Activated naive CD4-positive, alpha-beta T cell treated with anti-CD3 and anti-CD28 coated beads for 36 hours (primary cell): ENCODE measurements at places on chromosomes 5 and 9. TPM values are rescaled to one million over a fixed set of nuclear protein-coding genes. Genes with fewer than 3 reads are reported as not detected.

DNA sequence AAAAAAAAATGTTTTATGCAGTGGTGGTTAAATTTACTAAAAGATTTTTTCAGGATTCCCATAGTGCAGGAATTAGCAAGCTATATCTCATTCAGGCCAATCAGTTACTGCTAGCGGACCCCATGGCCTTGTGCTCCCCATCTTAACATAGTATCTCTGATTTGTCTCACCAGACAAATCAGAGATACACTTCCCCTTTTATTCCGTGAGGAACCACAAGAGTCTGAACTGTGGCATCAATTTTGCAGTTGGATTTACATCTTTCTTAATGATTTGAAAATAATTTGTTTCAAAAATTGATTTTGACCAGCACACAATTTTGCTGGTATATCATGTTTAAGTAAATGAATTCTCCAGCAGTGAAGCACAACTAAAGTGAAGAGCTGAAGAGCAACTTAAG lies 17.9 kb downstream of the ITGA1 start:
- no peak for DNase-seq

GRCh38 chr5:9987101-9987500 lies 262.6 kb downstream of the ATPSCKMT start:
- no peak for DNase-seq

DNA sequence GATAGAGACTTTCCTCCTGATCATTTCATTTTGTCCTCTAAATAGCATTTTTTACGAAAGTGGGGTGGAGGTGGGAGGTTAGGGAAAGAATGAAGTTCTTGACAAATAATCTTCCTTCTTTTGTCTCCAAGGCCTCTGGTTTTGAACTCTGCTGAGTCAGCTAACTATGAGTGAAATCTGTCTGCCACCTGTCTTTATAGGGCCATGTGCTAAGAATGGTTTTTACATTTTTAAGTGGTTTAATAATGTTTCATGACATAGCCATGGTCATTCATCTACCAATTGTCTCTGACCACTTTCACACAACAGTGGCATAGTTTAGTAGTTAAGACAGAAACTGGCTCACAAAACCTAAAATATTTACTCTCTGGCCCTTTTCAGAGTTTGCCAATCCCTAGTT lies 7.6 kb downstream of the MAN2A1 start:
- DNase-seq = no peak

DNA sequence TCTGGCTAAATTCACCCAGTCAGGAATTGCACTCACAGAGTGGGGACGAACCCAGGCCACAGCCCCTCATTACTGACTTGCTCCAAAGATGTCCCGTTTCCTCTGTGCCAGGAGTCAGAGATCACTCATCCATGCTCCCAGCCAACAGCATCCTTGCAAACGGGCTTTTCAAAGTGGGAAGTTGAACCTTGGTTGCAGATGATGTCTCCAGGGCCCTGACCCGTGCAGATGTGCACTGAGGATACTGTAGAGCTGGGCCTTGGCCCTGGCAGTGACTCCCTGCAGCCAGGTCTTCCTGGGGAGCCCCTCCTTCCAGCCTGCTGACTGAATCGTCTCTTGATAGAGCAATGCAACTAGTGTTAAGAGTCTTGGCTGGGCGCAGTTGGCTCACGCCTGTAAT lies 22.3 kb downstream of the TCF7 start:
- peak; percentile 20 for DNase-seq

- DNase-seq = no peak
Measured at GRCh38 chr5:31847354-31847753, 208.4 kb downstream of the PDZD2 start.

DNA sequence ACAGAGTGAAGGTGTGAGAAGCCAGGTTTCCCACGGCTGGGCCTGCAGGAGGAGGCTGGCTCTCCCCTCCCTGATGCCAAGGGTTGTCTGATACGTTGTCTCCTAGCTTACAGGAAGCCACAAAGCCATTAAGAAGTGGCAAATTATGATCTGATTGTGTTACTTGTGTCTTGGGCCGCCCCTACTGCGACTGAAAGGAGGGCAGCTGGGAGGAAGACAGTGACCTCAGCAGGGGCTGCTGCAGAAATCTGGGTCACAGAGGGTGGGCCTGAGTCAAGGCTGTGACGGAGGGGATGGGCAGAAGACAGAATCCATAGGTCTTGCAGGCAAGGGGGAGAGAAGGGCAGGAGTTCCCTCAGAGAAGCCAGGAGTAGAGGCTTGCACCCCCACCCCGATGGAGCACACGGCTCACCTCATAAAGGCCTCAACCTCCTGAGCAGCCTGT lies 145.0 kb downstream of the FSTL4 start:
- peak; percentile 13 for DNase-seq

GRCh38 chr5:90909101-90909503 lies 350.5 kb downstream of the ADGRV1 start:
- DNase-seq = no peak

DNA sequence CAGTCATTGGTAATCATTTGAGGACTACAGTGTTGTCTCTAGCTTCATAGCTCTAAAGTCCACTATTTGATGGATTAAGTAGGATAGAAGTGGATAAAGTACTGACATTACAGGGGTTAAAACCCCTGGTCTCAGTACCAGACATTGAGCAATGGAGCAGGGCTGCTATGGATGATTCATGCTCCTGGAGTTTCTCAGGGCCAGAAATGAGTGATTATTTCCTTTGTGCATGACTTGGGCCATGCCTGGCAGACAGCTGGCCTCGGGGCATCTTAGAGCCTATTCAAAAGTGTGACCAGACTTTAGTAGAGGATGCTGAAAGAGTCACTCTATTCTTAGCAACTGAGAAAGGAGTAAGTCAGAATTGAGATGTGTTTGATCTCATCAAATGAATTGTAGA lies 350.7 kb upstream of the TLE4 start:
- DNase-seq = no peak

DNA sequence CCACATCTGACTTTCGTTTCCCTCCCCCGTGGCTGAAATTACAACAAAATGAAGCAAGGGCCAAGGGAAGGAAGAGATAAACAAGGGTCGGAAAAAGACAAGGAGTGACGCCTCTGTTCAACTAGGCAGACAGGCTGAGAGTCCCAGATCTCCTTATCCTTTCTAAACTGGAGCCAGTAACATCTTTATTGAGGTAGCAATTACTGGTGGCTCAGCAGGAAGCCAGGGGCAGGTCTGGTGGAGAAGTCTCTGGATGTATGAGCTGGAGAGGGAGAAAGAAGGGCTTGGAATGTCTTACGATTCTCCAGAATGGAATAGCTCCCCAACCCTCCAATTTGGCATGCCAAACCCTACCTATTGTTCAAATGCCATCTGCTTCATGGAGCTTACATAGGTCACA lies 190.8 kb upstream of the BRINP1 start:
- no peak for DNase-seq

DNA sequence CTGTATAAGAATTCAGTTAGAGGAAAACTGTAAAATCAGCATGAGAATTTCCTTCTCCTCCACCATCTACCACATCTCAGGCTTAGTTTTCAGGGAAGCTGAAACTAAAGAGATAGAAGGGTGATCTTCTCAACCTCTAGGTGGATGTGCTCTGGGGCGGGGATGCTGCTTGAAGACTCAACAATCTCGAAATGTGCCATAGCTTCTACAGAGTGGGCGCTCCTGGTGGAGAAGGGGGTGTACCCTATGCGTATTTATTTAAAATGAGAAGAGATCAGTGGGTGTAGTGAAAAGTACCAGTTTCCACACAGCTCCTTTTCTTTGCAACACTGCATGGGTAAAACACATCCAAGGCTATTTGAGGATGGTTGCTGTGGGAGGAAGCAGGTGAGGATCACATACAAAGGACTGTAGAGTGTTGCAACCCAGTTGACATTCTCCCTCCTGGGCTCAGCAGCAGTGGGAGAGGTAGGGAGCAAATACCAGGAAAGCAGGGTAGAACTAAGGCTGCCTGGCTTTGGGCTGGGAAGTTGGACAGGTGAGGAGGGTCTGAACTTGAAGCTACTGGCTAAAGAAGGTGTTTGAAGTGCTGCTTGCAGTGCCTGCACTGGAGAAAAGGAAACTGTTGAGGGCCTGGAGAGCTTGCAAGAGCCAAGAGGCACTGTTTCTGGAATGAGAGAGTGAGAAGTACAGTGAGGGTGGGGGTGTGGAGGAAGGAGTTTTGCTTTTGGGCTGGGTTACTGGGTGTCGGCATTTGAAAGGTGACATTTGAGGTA lies 73.1 kb downstream of the MAST4 start:
- DNase-seq = no peak

- no peak for DNase-seq
Measured at GRCh38 chr5:34699155-34700077, 43.3 kb downstream of the RAI14 start.

- DNase-seq = no peak
Measured at GRCh38 chr5:72508241-72509170, 1.3 kb upstream of the ZNF366 start.

DNA sequence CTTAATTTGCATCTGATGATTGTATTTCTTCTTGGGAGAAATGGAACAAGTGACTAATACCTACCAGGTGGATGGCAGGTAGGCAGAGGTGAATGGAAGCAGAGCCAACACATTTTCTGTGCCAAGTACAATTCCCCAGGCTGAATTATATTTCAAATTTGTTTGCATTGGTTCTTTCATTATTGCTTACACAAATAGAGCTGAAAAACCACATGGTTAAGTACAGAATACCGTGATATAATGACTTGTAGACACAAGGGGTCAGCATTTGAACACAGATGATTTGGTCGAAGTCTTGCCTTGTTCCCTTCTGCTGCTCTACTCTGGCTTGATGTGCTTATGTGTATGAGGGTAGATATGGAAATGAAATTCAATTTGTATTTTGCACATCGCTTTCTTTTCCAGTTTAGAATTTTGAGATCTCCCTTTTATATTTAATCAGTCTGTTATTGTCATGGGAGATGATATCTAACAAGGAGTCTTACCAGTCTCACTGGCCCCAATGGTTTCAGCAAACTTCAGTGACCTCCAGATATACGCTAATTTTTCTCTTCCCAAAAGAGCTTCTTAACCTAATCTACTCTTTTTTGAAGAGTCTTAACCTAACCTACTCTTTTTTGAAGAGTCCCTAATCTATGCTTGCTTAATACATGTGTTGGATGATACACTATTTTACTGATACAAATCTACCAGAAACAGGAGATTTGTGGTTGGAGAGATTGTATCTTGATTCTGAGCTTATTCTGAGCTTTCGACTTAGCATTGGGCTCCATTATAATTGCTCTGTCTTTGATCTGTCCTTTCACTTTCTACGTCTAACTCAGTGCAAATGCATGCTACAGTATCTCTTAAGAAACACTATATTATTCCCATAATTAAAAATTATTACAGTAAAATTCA lies 88.1 kb downstream of the PCSK1 start:
- peak; percentile 27 for DNase-seq

GRCh38 chr9:18921366-18922075 lies 111.5 kb downstream of the SAXO1 start:
- no peak for DNase-seq

GRCh38 chr5:9479990-9480389 lies 65.9 kb downstream of the SEMA5A start:
- no peak for DNase-seq

DNA sequence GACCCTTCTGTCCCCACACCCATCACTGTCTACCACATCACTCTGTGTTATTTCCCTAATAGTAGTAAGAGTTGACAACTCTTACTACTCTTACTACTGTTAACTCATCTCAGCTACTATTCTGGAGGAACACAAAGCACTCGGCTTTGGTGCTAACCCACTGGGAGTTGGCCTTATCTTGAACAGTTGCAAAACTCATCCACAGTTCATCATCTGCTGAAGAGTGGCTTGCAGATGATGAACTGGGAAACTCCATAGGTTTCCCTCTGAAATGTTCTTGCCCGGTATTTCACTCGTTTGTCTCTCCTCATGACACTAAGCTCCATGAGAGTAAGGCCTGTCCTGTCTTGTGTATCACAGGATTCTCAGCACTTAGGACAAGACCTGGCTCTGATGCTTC lies 221.4 kb downstream of the NR3C1 start:
- no peak for DNase-seq

- DNase-seq = no peak
Measured at GRCh38 chr9:14031060-14031414, 282.9 kb downstream of the NFIB start.

DNA sequence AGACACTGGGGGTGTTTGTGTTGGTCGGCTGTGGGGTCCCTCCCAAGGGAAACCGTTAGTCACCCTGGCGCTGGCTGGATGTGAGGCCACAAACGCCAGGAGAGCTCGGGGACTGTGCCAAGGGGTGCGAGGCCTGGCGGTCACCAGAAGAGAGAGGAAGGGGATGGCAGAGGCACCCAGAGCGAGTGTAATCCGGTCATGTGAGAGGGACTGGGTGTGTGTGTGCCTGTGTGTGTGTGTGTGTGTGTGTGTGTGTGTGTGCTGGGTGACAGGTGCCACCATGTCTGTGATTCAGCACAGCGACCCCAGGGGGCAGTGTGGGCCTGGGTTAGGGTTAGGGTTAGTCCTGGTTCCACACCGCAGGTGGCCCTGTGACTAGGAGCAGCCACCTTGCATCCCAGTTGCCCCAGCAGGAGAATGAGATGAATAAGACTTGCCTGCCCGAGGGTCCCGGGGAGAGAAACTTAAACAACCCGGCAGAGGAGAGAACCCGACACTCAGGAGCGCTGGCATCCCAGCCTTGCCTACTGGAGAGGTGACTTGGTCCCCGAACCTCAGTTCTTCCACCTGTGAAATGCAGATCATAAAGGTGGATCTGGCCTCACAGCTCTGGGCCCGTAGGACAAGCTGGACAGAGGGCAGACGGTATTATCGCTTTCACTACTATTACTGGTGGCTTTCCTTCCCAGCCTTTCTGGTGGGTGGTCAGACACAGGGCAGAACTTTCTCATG lies 1.4 kb upstream of the ADAMTSL2 start:
- DNase-seq = peak; percentile 89

EFNA5 gene
- not detected for total RNA-seq

IL13 gene
- total RNA-seq = 0.49 TPM

CAMLG gene
- total RNA-seq = 36.9 TPM

FCN1 gene
- total RNA-seq = not detected

RAB3C gene
- not detected for total RNA-seq

BAAT gene
- not detected for total RNA-seq

HCN1 gene
- total RNA-seq = not detected

PCA3 gene
- not detected for total RNA-seq

SPATA31E1 gene
- not detected for total RNA-seq

SLC25A2 gene
- total RNA-seq = not detected

GPR150 gene
- 0.64 TPM for total RNA-seq

CTXN3 gene
- total RNA-seq = not detected
